Kasumi-1 (cell line): ENCODE measurements at places on chromosomes 16 and 17.
A peak's percentile ranks its signal among the peaks of the same experiment; 100 is the strongest.

GRCh38 chr16:4599037-4599436 lies 15.7 kb downstream of the UBALD1 start:
- DNase-seq, result no peak

DNA sequence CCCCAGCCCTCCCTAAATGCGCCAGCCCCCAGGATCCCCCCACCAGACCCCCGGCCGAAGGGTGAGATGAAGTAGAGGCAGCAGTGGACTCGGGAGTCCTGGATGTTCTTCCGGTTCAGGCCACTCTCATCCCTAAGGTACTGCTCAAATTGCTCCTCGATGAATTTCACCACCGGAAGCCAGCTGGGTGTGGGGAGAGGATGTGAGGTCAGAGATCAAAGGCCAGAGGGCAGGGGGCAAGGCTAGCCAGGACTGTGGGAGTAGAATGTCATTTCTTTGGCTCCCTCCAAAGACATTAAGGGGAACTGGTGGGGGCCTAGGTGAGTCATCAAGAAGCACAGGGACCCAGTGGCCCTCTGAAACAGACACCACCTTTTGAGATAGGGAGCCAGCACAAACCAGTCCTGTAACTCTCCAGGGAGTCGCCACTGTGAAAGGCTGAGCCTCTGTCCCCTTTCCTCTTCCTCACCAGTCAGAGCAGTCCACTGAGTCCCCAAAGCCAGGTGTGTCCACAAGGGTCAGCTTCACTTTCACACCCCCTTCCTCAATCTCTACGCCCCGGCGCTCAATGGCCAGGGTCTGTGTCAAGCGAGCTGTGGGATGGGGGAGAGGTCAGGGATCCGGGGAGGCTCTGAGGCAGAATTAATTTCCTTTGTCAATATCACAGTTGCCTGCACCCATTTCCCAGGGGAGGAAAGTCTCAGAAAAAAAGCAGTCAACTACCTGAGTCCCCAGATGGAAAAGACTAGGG lies 895 bp downstream of the SEPTIN1 start:
- DNase-seq, result no peak

DNA sequence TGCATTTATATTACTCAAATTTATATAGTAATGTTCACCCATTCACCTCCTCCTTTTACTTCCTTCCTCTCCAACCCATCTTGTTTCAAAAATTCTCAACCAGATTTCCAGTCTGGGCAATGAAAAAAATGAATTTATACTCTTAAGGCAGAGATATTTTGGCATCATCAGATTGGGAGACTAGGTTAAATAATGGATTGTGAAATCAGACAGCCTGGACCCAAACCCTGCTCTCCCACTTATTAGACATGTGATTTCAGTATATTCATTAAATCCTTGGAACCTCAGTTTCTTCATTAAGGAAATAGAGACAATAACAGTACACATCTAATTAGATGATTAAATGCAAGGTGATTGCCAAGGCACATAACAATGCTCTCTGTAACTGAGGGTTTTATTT lies 7.8 kb downstream of the ACSM1 start:
- no peak for DNase-seq

DNA sequence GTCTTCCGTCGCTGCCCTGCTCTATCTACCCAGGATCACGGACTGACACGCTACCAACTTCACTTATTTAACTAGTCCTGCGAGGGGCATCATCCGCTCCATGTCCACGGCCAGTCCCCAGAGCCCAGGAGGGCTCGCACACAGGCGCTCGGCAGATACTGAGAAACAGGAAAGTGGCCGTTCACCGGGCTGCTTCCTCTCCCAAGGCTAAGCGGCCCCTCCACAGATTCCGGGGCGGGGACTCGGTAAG lies 388 bp downstream of the OXLD1 start:
- DNase-seq, result no peak

GRCh38 chr16:25411396-25412081 lies 153.9 kb upstream of the ZKSCAN2 start:
- DNase-seq, result no peak

- DNase-seq, result no peak
Measured at GRCh38 chr17:8391711-8392110, 5.9 kb downstream of the RNF222 start.

DNA sequence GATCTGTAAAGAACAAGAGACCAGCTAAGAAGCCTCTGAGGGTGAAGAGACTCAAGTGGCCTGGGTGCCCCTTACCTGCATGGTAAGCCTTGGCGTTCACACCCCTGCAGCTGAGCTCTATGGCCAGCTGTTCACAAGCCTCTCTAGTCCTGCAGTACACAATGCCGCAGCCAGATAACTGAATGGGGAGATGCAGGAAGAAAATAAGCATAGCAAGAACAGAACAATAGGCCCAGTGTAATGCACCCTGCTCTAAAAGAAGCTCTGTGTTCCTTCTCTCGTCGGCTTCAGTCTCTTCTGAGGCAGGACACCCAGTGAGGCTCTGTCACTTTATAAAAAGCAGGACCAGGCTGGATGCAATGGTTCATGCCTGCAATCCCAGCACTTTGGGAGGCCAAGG lies 5.4 kb downstream of the RECQL5 start:
- DNase-seq, result no peak

DNA sequence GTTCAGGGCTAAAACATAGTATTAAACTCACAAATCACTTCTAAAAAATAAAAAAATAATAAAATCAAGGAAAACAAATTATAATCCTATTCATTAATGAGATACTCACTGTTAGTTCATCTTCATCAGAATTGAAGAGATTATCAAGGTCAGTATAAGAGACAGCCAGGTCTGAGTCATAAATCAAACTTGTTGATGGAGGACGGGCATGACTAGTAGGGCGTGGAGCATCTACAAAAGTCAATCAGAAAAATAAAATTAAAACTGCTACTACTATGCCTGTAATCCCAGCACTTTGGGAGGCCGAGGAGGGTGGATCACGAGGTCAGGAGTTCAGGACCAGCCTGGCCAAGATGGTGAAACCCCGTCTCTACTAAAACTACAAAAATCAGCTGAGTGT lies 59.1 kb upstream of the INTS2 start:
- DNase-seq, result no peak

DNA sequence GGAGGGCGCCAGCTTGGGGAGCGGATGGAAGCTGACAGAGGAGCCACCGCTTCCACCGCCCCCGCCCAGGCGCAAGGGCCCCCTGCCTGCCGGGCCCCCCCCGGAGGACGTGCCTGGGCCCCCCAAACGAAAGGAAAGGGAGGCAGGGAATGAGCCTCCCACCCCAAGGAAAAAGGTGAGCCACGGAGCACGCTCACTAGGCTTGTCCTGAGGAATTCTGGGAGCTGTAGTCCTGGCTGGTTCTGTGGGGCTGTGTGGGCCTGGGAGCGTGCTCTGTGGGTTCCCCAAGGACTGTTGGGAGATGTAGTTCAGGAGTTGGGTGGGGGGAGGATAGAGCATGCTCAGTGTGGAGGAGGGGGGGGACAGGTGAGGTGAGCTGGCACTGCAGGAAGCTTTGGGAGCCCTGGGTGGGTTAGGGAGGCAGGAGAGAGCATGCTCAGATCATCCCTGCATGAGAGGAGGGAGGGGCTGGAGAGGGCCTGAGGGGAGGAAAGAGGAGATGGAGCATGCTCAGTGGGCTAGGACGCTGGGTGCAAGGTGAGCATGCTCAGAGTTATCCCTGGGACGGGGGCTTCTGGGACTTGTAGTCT lies 4.5 kb downstream of the FBXL19 start:
- peak; percentile 26 for DNase-seq

DNA sequence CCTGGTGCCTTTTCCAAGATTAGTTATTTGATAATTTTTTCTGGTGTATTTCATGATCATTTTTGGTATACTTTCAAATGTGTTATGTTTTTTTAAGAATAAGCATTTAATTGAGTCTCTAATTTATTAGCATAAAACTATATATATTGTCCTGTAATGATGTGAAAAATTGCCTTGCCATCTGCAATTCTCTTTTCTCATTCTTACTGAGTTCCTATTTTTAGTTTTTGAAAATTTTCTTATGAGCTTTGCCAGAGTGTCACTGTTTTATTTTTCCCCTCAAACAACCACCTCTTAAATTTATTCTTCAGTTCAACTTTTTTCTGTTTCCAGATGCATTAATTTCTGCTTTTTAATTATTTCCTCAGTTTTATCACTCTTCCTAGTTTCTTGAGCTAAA lies 59.3 kb downstream of the PRKCB start:
- DNase-seq, result no peak

DNA sequence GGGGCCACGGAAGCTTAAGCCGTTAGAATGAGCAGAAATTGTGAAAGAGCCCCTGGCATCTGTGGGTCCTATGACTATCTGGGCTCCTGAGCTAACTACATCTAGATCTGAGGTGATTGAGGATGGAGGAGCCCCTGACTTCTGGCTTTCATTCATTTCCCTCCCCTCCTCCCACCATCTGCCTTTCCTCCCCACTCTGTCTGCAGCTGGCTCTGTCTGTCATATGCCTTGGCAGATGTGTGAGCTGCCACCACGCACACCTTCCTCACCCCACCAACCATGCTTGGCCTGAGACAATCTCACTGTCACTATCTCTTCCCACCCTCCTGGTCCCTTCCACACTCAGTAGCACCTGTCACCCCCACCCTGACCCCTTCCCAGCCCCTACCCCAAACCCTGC lies 5.1 kb downstream of the CD300E start:
- no peak for DNase-seq

- DNase-seq, result no peak
Measured at GRCh38 chr16:82924075-82924854, 297.5 kb downstream of the CDH13 start.
